ENCODE measurements at places on chromosomes 11 and 22. TPM values are rescaled to one million over a fixed set of nuclear protein-coding genes. Genes with fewer than 3 reads are reported as not detected.

CDCA5 gene
- total RNA-seq: 34.1 TPM

SERPING1 gene
- total RNA-seq: not detected

LDHAL6A gene
- total RNA-seq: not detected

MMP11 gene
- 10.1 TPM for total RNA-seq

SORL1 gene
- 0.31 TPM for total RNA-seq

CDC42BPG gene
- 0.42 TPM for total RNA-seq

ABTB2 gene
- total RNA-seq: 0.25 TPM

ASPHD2 gene
- total RNA-seq: 5.5 TPM

- no peak for DNase-seq
These were observed 15.0 kb upstream of the MUC6 start for GRCh38 chr11:1051356-1052132.

DNA sequence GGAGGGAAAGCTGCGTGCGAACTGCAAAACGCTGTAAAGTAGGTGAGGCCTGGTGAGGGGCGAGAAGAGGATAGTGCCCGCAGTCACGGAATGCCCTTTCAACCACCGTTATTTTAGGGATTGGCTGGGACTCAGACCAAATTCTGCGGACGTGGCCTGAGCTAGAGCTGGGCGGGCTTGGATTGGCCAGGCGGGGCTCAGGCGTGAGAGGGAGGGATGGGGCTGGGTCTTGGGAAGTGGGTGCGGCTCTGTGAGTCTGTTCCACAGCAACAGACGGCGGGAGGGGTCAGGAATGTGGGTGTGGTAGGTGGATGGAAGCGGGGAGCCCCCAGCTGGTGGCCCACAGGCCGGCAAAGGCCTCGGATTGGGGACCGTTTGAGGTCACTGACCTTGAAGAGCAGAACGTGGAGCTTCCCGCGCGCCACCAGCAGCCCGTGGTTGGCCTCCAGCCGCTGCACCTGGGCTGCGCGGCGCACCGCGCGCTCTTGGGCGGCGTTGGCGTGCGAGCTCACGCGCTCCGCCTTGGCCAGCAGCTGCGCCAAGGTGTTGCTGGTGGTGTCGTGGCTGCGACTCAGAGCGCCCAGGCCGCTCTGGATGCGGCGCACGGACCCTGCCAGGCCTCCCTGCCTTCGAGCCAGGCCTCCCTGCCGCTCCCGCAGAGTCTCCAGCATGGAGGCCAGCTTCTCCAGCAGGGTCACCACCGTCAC, 444 bp downstream of the CAVIN3 start:
- peak; percentile 79 for DNase-seq

DNA sequence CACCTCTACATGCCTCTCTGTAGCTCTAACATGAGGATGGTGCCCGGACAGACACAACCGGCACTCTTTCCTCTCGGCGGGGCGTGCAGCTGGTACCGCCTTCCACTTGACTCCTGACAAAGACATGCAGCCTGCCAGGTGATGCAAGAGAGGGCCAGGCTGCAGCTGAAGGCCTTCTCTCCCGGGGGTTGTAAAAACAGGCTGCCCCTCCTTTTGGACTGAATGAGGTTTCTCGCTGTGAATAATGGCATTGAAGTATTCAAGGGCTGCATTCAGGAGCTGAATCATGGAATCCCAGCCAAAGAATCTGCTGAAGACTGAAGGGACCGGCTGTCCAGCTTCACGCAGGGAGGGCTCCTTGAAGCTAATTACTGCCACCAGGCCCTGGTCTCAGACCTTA, 110.9 kb downstream of the GALNT18 start:
- no peak for DNase-seq

DNA sequence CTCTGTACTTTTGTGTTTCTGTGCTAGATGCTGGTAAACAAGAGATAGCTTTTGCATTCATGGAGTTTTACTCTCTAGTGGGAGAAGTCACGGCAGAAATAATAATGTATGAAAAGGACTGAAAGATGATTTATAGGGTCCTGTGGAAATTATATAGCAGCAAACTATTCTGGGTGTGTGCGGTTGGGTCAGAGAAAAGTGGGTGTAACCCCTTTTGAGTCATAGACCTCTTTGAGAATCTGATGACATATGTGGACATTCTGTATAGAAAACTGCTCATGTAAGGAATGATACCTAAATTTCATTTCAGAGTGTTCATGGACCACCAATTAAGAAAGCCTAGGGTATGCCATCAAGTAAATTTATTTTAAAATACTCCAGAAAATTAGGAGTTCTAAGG, 54.4 kb downstream of the TMEM135 start:
- DNase-seq: no peak

- no peak for DNase-seq
These were observed 61.6 kb upstream of the LINC01488 start for GRCh38 chr11:69419662-69420395.

GRCh38 chr22:47107431-47107830, 345.0 kb downstream of the TBC1D22A start:
- DNase-seq: peak; percentile 34

DNA sequence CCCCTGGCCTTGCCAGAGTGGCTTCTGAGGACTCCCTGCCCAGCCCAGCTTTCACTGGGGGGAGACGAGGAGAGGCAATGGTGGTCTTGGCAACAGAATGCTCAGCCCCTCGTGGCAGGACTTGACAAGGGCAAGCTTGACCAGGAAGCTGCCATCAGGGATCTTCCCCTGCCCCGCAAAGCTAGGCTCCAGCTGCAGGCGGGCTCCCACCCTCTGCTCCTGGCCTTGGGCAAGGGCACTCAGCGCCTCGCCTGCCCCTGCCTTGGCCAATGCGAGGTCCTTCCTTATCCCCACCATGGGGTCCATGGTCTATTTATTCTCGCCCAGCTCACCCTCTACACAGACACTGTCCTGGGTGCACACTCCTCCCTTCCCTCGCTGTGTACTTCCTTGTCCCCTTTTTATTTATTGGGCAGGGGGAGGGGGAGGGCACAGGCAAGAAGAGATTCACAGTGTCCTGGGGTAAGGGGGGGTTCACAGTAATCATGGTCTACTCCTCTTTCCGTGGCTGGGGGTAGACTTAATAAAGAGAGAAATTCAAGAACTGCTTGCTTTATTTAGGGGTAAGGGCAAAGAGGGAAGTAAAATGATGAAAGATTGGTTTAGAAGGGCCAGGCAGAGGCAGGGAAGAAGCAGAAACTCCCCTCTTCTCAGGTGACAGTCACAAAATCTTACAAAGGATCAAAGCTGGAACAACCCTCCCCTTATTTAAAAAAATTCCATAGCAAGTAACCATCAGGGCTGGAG, 1.6 kb downstream of the GPHA2 start:
- DNase-seq: no peak

DNA sequence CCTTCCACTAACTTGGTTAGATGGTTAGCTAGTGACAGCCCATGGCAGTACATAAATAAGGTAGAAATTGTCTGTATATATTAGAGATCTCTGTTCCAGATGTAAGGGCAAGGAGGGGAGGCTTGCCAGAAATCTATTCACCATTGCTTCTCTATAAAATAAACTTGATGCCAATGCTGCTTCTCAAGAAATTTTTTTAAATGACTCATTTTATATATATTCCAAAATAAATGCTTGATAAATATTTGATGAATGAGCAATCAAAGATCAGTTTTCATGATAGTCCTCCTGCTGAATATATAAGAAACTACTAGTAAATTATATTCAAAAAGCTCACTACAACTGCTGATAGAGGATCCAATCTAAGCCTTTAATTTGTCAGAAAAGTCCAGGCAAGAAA, 710.6 kb upstream of the CCDC179 start:
- peak; percentile 35 for DNase-seq

DNA sequence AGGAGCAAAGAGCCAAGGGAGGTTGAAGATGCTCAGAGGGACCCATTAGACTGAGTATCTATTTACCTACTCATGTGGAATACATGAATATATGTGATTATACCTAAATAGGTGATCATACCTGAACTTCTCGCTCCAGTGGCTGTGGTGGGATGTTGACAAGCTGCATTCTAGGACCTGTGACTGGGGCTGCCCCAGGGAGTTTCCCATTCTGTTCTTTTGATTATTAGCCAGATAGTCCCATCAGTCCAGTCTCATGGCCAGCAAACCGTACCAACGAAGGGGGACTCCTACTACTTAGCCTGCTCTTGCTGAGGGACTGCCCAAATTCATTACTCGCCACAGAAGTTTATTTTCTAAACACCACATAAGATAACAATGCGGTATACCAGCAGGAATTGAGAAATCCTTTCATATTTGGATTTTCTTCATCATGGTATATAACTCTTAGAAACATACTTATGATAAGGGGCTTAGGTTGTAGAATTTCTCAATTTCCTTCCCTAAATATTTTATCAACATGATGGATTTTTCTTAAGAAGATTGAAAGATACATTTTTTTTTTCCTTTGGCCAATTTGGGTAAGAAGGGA, 273.9 kb downstream of the NTM start:
- no peak for DNase-seq

GRCh38 chr22:25509374-25509791, 55.1 kb upstream of the GRK3 start:
- no peak for DNase-seq

- DNase-seq: no peak
These were observed 11.3 kb upstream of the GDPD5 start for GRCh38 chr11:75536786-75537641.

DNA sequence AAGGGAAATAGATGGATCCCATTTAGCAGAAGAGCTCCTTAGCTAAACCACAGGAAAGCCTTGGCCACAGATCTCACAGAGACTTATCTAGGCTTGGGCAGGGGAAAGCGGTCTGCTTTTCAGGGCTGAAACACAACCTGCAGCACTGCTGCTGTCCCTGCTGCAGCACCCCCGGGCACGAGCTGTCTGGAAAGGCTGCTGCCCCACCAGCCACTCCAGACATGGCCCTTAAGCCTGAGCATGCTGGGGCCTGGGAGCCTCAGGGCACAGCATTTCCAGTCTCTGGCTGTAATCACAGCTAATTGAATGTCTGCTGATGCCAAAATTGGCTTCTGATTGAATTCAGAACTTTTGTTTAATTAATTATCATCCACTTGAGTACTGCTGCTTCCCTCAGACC, 115.0 kb downstream of the TMPRSS5 start:
- DNase-seq: no peak

DNA sequence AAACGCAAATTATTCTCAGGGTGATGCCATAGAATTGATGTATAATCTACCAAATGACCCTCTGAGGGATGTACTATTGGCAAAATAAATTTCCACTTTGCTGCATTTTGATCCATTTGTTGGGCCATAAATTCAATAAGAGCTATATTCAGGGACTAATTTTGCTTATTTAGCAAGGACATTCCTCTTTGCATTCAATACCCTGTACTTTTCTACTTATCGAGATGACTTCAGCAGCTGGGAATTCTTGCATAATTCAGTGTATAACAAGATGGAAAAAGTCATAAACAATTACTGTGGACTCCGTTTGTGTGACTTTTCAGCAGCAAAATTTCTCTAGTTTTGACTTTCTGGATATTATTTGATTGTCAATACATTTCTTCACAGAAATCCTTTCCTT, 744.7 kb upstream of the CCDC179 start:
- no peak for DNase-seq

GRCh38 chr22:28462041-28462440, 217.6 kb downstream of the TTC28 start:
- no peak for DNase-seq

- DNase-seq: no peak
These were observed 146.8 kb upstream of the DDI1 start for GRCh38 chr11:103889679-103890078.

DNA sequence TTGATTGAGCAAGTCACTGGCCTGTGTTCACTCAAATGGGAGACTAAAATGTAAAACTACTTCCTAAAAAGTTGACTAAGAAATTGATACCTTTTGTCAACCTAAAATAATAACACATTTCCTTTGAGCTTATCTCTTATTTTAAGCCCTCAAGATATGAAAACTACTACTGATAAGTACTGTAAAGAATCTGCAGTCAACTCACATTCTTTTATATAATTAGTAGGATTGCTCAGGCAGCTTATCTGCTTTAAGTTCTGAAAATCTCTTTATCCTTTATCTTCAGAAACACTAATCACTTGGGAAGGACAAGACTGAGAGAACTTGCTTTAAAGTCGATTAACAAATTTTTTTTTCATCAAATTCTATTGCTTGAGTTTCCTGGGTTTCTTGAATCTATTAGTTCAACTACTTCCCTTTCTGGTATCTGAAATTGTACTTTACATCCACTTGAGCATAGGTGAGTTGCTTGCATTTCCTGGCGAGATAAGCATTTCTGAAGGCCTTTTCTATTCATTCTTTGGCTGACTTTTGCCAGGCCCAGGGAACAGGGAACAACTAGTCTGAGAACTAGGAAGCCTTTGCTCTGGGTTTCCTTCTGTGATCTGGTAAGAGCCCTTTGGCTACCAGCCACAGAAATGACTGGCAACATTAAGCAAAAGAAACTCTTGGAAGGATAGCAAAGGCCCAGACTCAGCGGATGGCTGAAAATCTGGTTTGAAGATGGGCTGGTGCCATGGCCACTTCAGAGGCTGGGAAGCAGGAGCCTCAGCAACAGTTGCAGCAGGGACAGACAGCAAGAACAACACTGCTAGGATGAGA, 19.3 kb upstream of the CSRP3 start:
- DNase-seq: peak; percentile 54

DNA sequence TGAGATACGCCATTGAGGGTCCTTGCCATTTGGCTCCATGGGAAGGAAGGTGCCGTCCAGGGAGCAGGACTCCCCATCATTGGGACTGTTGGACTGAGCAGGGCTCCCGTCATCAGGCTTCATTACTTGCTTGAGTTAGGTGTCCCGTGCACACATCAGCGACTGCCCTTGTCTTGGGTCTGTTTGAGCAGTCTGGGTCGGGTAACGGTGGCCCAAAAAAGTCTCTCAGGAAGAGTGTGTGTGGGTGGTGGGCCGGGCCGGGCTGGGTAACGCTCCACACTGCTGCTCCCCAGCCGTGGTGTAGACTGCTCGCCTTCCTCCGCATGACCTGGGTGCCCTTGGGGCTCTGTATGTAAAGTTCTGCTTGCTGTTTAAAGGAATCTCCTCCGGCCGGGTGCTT, 293.5 kb downstream of the TBC1D22A start:
- no peak for DNase-seq

DNA sequence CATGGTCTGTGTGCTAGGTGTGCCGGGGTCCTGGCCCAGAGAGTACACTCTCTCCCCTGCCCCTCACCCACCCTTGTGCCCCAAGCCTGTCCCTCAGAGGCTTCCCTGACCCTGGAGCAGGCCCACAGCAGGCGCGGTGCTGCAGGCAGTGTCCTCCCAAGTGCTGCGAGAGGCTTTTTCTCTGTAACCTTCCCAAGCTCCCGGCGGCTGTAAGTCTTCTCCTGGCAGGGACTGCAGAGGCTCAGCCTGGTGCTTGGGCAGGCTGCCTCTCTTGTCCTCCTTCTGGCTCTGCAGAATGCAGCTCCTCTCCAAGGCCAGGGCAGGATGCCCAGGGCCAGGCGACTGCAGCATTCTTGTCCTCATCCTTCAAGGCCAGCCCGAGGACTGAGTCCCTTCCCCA, 15.9 kb downstream of the RFPL1 start:
- no peak for DNase-seq
